ENCODE measurements at places on chromosomes 4 and X.

DNA sequence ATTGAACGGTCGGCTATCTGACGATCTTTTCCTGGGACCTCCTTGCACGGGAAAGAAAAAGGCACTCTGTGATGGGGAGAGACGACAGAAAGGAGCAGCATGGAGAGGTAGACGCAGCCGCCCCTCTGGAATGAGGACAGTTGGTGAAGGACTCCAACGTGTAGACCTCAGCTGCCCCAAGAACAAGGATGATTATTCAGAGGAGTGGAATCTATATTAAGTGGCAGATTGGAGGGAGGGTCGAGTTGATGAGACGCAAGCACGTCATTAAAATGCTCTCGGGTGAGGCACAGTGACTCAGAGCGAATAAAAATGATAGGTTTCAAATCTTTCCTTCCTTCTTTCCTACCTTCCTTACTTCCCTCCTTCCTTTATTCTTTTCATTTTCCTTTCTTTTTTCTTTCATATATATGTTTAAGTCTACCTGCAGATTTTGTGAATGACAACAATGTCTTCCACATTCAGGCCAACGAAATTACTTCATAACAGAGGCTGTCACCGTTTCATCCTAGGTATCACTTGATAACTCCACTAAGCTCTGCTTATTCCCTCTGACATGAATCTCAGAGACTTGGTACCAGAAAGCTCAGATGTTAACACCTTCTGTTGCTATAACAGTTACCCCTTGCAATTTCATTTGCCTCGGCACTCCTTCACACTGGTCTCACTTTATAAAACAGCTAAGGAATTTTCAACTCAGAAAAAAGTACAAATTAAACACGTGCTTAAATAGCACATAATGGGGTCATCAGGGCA lies 110.0 kb upstream of the PPARGC1A start:
- no peak for DNase-seq

- DNase-seq, result no peak
These were observed 36.1 kb downstream of the HDAC8 start for GRCh38 chrX:72536542-72536941.

DNA sequence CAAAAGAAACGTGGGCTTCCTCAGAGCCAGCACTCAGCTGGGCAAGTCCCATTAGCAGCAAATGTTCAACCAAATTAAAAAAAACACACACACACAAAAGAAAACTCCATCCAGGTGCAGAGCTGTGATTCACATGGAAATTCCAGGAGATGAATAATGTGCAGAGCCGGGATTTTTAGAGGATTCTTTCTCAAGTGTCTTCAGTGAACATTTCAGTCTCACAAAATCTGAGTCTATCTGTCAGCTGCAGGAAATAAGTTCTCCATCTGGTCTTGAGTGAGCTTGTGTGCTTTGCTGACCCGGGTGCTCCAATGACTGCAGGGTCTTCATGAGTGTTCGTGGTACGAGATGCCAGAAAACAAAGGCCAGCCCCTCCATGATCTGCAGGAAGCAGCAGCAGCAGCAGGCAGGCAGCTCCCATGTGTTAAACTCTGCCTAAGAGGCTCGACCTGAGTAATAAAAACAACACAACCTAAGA lies 44.3 kb downstream of the RASGEF1B start:
- DNase-seq, result no peak

DNA sequence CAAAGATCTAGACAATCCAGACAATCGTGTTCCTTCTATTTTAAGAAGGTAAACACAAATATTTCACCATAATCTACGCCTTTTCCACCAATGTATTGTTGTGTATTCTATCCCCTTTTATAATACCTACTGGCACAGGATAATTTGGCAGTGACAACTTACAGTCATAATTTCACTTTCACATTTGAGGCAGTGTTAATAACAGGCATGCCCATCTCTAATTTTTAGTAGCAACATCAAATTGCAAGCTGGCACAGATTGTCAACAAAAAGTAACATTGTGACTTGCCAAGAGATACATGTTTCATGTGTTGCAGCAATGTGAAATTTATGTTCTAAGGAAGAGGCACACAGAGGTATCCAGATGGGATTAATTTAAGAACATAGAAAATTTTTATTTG lies 912.5 kb upstream of the PABPC4L start:
- no peak for DNase-seq

DNA sequence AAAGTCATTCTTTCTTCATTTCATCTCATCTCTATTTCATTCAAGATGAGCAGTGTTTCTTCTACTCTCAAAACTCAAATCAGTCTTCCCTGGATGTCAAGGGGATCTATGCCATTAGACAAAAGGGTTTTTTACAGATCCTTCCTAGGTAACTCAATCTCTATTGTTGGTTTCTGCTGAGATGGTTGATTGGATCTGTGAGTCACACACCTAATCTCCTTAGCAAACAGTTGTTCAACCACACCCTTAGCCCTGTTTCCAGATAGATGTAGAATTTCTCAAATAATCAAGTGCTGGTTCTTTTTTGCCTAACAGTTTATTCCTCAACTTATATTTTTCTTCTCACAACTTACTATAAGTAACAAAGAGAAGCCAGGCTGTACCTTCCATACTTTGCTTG lies 200.5 kb downstream of the KDR start:
- no peak for DNase-seq

DNA sequence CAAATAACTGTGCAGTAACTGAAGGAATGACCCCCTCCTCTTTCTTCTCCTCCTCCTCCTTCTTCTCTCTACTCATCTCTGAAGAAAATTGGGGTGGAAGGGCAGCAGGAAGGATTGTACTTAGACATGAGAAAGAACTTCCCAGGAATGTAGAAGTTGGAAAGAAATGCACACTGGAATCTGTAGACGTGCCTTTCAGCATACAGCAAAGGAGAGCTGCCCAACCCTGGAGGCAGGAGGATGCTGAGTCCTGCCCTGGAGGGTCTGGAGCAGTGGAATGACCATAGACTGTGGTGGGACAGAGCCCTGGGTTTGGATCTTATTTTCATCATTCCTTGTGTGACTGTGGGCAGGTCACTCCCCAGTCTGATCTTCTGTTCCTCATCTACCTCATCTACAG lies 80.1 kb downstream of the PJA1 start:
- no peak for DNase-seq

Data from activated CD8-positive, alpha-beta memory T cell treated with anti-CD3 and anti-CD28 coated beads for 1 hour (primary cell).